ENCODE measurements at places on chromosomes 3 and 15. TPM values are rescaled to one million over a fixed set of nuclear protein-coding genes. Genes with fewer than 3 reads are reported as not detected.

REC114 gene
- total RNA-seq = not detected

EXD1 gene
- total RNA-seq = 0.72 TPM

CLASP2 gene
- total RNA-seq = 48.8 TPM

TRPC1 gene
- 13.7 TPM for total RNA-seq

TMC3 gene
- total RNA-seq = not detected

SLC12A8 gene
- total RNA-seq = 20.7 TPM

ACP3 gene
- total RNA-seq = 1.9 TPM

RPP25 gene
- 15.8 TPM for total RNA-seq

PCBP4 gene
- total RNA-seq = 30.1 TPM

ACKR2 gene
- 1.7 TPM for total RNA-seq

MTHFS gene
- 21.3 TPM for total RNA-seq

ATP13A5 gene
- total RNA-seq = not detected

WNT7A gene
- 8.1 TPM for total RNA-seq

ACAN gene
- total RNA-seq = not detected

XCR1 gene
- not detected for total RNA-seq

TLR9 gene
- total RNA-seq = under 0.01 TPM

HSPBAP1 gene
- total RNA-seq = 14.1 TPM

ITGA11 gene
- not detected for total RNA-seq

GRM2 gene
- under 0.01 TPM for total RNA-seq

COL7A1 gene
- total RNA-seq = 273 TPM

EBLN2 gene
- 2.7 TPM for total RNA-seq

SAMD7 gene
- not detected for total RNA-seq

GPR156 gene
- not detected for total RNA-seq

GAP43 gene
- total RNA-seq = not detected

Measured in tracheal epithelial cell (primary cell).